ENCODE measurements at places on chromosomes 12 and 14.

- peak; percentile 51 for DNase-seq
Measured at GRCh38 chr12:113135178-113136127, at the start of gene RASAL1. RASAL1 (minus strand) TSS chr12:113135761; CDS start chr12:113135462, 299 bp downstream.

DNA sequence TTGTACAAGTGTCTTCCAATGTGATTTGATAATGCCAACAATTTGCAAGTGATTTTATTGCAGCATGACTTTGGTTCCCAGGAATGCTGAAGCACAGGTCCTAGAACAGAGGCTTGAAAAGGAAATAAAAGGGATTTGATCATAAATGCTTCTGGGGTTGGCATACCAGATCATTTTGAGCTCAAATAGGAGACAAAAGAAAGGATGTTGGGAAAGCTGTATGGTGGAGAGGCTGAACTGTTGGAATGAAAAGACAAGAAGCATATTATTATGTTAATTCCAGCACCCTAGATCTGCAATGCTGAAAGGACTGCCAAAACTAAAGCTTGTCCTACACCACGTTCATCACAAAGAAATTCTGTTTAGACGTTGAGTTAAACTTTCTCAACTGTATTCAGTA is 143.1 kb downstream of the BICD1 start:
- no peak for DNase-seq

- no peak for DNase-seq
Measured at GRCh38 chr12:77767756-77768343, 62.8 kb upstream of the NAV3 start.

DNA sequence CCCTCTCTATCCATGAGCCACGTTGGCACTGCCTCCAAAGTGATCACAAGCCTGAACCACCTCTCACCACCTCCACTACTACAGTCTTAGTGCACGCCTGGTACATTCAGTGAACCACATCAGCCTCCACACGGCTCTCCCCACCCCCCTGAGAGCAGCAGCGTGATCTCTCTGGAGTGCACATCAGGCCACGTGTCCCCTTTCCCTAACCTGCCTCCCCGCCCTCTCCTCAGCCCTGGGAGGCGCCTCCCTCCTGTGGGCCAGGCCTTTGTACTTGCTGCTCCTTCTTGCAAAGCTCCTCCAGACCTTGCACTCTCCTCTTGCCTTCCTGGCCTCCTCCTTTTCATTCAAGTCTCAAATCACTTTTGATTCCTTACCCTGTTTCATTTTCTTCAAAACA is 49.8 kb downstream of the SLC6A12 start:
- no peak for DNase-seq

- no peak for DNase-seq
Measured at GRCh38 chr12:82057770-82058169, 298.6 kb upstream of the PPFIA2 start.

GRCh38 chr14:38593476-38593875 is 337.6 kb upstream of the CLEC14A start:
- DNase-seq = no peak

DNA sequence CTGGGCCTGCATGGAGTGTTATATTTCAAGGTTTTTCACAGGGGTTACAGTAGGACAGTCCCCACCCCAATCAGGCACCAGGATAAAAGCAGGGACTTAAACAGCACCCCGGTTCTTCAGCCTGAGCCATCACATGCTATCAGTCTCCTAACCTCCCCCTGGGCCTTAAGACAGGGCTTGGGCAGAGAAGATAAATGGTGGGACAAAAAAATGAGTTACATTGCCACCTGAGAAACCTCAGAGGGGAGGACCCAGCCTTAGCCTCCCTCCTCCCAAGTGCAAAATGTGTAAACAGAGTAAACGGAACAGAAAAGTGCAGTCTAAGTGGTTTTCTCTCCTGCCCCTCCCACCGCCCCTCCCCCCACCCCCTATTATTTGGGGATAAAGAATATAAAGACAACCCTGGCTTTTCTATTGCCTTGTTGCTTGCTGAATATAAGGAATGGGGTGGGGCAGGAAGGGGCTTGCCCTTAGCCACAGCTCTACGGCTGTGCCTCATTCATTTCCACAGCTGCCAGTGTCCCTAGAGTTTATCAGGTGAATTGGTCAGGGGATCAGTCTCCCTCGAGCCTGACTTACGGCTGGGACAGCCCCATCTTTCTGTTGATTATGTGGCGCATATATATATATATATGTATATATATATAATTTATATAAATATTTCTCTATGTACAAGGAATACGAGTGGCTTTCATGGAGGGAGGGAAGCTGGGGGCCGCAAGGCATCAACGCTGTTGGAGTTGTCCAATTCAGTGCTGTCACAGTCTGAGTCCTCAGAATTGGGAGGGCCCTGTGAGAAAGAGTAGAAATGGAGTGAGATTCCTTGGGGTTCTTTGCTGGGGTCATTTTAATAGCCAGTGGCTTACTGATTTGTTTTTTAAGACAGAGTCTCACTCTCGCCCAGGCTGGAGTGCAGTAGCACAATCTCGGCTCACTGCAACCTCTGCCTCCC is 18.5 kb downstream of the MAP3K12 start:
- DNase-seq = no peak

GRCh38 chr12:89980236-89980635 is 271.6 kb upstream of the ATP2B1 start:
- DNase-seq = no peak

DNA sequence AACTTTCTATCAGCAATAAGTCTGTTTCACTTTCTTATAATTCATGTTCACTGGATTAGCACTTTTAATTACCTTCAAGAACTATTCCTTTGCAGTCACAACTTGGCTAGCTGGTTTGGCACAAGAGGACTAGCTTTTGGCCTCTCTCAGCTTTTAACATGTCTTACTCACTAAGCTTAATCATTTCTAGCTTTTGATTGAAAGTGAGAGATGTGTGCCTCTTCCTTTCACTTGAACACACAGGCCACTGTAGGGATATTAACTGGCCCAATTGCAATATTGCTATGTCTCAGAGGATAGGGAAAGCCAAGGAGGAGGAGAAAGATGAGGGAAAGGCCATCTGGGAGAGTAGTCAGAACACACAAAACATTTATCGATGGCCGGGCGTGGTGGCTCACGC is 92.7 kb downstream of the PRICKLE1 start:
- DNase-seq = no peak

DNA sequence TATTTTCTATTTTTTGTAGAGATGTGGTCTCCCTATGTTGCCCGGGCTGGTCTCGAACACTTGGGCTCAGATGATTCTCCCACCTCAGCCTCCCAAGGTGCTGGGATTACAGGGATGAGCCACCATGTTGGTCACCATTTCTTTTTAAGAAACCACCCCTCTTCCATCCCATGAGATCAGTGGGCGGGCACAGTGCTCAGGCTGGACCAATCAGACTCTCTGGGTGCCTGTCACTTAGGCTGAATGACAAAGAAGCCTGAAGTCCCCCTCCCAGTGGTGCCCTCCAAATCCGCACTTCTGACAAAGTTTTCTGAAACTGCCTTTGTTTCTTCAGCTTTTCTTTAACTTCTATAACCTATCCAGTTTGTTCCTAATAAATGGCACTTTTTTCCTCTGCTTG is 48.2 kb downstream of the CALM1 start:
- DNase-seq = no peak

DNA sequence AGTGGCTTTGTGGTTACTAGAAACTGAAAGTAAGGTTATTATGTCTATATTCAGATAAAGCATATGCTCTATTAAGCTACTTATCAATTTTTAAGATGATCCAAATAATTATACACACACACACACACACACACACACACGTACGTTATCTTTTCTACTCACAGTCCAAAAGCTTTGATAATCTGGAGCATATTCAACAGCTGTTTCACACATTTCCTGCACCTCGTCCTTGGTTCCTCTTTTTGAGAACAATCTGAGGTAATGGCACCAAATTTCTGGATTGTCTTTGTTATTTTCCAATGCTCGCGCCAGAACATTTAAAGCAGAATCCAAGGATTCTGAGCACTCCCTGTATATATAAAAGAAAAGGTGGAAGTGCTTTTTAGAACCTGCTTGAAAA is 37.5 kb downstream of the ZFC3H1 start:
- no peak for DNase-seq

DNA sequence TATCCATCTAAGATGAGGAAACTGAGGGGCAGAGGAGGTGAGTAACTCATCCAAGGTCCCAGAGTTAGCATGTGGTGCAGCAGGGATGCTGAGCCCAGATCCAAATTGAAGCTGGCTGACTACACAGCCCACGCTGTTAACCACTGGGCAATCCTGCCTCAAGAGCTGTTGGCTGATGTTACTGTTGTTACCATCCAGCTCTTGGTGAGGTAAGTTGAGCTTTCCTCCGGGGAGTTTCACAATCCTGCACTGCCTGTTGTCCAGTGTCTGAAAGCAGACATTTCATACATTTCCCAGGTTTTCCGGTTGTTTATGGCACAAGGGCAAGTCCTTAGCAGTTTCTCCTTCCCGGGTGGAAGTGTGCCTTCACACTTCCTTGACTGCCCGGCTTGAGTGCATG is 14.5 kb downstream of the CYP46A1 start:
- no peak for DNase-seq

DNA sequence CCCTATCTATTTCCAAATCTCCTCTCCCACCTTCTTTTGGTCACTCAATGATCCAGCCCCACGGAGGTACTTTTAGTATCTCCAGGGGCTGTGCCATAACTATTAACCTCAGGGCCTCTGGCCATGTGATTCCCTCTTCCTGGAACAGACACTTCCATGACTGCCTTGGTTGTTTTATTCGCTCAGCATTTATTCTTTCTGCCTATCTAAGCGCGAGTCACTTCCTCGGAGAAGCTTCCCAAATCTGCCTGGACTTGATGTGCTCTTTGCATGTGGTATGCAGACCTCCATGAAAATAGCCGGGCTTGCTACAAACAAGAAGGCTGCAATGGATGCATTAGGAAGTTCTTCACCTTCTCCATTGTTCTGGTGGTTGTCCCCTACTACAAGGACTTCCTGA is 939.0 kb upstream of the TMEM132C start:
- no peak for DNase-seq

GRCh38 chr14:54209511-54210250 is 187.1 kb upstream of the CDKN3 start:
- DNase-seq = no peak

GRCh38 chr12:49097381-49097780 is 2.8 kb upstream of the DHH start:
- DNase-seq = no peak

DNA sequence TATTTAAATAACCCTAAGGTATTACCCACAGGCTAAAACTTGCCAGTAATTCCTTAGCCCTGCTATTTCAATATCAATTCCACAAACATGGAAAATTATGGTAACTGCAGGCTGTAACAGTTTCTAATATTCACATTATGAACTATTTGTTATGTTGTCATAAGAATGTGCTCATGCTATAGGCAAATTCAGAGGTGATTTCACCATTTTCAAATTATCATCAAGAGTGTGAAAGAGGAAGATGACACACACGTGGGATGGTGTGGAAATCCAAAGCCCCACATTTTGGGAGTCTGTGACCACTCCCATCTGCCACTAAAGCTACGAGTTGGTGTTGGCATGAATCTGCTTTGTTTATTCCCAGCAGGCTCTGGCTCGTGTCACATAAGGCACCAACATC is 5.9 kb upstream of the MYO1A start:
- no peak for DNase-seq

DNA sequence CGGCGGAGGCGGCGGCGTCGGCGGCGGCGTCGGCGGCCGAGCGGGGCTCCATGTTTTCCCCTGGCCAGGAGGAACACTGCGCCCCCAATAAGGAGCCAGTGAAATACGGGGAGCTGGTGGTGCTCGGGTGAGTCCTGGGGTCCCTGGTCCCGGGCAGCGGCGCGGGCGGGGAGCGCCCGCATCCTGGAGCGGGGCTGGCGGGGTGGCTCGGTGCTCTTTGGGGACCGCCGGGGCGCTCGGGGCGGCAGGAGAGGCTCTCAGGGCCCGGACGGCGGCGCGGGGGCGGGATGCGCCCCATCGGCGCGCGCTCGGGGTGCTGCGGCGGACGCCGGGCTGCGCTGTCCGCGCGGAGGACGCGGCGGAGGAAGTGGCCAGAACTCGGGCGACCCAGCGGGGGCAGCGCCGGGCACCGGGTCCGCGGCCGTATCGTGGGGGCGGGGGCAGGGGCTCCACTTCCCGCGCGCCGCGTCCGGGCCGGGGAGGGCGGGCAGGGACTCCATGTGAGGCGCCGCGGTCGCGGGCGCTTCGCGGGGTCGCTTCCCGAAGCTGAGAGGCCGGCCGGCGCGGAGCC is 485 bp downstream of the PELI2 start:
- no peak for DNase-seq
